Effector memory CD4-positive, alpha-beta T cell (primary cell): ENCODE measurements at places on chromosomes 12 and 14.

GRCh38 chr12:30700216-30700900 lies 4.7 kb upstream of the IPO8 start:
- no peak for DNase-seq

- DNase-seq, result no peak
Observed at GRCh38 chr12:42382013-42382696, 56.2 kb downstream of the PPHLN1 start.

DNA sequence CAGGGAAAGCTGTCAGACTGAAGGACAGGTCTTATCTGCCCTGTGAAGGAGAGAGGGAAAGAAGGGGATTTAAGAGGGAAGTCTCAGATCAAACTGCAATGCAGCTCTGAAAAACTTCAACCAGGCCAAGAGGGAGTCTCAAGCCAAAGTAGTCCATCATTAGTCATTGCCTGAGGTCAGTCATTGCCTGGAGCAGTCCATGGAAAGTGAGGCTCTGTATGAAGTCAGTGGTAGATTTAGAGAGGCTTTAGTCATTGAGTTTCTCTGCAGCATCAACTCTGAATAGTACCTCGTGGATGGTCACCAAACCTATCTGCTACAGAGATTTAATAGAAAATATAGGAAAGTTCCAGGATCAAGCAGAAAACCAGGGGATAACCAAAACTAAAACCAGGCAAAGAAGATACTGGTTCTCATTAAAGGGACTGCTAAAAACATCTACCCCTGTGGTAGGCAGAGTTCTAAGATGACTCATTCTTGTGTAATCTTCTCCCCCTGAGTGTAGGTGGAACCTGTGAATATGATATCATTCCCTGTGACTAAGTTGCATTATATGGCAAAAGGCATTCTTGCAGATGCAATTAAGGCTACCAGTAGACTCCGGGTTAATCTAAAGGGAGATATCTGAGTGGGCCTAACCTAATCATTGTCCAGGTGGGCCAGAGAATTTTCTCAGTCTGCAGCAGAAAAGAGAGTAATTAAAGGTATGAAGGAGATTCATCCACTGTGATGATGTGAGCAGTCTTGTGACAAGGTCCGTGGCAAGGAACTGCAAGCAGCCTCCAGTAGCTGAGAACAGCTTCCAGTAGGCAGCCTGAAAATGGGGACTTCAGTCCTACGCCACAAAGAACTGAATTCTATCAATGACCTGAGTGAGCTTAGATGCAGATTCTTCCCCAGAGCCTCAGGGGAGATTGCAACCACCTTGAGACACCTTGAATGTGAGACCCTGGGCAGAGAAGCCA lies 123.1 kb downstream of the GALC start:
- DNase-seq, result no peak

DNA sequence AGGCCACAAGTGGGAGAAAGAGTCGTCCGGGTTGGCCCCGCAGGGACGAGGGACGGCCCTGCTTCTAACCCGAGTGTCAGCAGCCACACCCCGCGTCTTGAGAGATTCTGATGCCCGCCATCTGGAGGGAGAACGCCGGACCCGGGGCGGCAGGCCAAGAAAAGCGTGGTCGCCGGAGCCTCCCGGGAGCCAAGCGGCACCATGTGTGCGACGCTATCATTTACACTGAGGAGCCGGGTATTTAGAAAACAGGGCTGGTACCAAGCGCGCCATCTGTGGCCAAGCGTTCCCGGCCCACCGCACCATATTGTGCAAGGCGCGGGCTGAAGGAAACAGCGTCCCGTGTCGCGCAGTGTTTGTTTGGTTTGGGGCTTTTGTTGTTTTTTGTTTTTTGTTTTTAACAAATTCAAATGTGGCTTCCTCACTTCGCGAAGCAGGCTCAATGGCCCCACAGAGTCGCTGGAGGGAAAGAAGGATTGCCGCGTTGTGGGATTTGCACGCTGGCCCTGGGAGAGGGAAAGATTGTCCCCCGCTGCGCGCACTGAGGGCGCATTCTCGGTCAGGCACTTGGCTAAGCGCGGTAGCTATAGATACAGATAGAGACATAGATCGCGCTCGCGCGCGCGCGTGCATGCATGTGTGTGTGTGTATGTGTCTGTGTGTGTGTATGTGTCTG lies 153.8 kb downstream of the BCL11B start:
- no peak for DNase-seq

DNA sequence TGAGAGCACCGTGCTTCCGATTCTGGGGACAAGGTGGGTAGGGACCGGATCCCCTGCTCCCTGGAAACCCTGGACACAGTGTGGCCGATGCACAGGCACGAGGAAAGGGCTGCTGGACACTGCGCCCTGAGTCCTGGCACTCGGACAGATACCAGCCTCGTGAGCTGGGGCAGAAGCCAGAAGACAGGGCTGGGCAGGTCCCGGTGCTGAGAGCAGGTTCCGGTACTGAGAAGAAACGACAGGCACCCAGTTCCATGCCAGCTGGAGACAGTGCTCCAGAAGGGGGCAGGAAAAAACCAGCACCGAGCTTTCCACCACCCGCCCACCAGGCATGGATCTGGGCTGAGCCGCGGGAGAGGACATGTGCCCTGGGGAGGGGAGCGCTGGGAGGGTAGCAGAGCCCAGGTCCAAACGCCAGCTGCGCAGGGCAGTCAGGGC lies 6.5 kb downstream of the XRCC3 start:
- no peak for DNase-seq

DNA sequence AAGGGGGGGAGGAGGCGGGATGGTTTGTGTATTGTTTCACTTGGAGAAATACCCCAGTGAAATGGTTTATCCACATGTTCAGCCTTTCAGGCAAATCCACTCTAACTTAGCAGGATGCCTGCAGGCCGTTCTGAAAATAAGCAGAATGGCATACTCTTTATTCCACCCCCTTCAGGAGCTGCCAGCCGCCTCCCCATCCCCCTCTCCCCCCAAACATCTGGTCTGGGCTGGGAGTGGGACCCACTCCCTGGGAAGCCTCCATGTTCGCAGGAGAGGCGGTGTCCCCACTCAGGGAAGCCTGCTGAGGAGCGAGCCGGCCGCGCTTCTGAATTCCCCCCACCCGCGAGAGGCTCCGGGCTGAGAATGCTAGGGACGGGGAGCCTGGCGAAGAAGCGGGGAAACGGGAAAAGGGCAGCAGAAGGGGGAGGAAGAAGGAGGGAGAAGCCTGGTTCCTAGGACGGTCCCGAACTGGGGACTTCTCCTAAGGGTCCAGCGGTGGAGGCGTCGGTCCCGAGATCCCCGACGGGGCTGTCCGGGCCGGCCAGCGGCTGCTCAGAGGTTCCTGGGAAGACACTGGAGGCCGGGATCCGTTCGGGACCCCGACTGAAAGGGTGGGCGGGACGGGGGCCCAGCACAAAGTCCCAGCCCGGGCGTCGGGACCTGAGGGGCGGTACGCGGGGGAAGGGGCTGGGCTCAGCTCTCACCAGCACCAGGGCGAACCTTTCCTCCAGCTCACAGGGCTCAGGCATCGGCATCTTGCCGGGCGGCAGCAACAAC lies 666 bp downstream of the FMNL3 start:
- no peak for DNase-seq
